ENCODE measurements at places on chromosomes 12 and 14. TPM values are rescaled to one million over a fixed set of nuclear protein-coding genes. Genes with fewer than 3 reads are reported as not detected.

The CIROP gene
- not detected for polyA plus RNA-seq

The ACSS3 gene
- polyA plus RNA-seq: not detected

The ART4 gene
- not detected for polyA plus RNA-seq

The KRT78 gene
- polyA plus RNA-seq: not detected

The KRT71 gene
- polyA plus RNA-seq: not detected

The CBLN3 gene
- 0.10 TPM for polyA plus RNA-seq

The GDF3 gene
- not detected for polyA plus RNA-seq

The HNF1A gene
- polyA plus RNA-seq: not detected

The GRIN2B gene
- not detected for polyA plus RNA-seq

The LAG3 gene
- 9.5 TPM for polyA plus RNA-seq
